ENCODE measurements at places on chromosomes 2 and 18.

DNA sequence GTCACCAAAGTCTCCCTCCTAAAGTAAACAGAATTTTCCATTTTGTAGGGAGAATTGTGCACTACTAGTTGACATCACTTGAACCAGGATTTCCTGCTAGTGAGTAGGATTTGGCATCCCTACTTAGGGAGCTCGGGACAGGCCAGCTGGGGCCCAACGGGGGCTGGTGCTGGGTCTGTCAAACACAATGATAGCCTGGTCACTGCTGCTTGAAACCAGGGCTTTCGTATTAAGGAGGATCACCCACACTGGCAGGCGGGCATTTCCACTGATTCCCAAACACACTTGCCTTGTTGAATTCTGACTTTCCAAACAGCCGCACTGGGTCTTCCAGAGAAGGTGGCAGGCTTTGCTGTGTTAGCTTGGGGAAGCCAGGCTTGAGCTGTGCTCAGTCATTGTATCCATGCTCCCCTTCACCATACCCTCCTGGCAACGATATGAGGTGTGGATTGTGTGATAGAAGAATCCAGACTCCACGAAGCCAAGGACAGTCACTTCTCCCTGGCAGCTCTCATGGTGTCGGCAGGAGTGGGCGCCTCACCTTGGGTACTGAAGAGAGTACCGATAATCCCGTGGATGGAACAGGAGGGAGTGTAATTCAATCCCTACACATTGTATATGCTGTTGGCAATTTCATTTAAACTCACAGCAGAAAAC is 7.5 kb downstream of the GDF7 start:
- DNase-seq = no peak

GRCh38 chr2:74985978-74986609 is 27.7 kb downstream of the POLE4 start:
- DNase-seq = no peak

DNA sequence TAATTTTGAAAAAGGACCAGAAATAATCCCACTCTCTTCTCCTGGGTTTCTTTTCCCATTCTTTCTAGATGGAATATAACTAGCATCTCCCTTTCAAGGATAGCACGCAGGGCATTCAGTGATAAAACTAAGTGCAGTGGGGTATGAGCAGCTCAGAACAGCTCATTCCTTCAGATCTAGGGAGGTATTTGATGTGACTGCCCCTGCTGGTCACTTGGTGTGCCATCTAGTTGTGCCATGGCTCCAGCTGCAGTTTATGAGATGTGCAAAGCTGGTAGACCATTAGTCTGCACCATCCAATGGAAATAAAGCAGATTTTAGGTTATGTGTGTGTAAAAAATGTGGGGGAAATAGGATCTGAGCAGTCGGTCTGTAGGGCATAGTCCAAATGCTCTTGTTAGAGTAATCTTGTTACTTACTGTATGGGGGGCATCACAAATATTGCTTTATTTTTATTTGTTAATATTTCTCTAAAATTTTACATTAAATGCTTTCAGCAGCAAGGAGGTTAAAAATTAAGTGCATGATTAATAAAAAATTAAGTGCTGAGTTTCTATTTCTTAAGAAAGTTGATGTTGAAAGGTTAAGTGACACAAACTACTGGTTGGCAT is 38.9 kb downstream of the CTAGE1 start:
- no peak for DNase-seq

DNA sequence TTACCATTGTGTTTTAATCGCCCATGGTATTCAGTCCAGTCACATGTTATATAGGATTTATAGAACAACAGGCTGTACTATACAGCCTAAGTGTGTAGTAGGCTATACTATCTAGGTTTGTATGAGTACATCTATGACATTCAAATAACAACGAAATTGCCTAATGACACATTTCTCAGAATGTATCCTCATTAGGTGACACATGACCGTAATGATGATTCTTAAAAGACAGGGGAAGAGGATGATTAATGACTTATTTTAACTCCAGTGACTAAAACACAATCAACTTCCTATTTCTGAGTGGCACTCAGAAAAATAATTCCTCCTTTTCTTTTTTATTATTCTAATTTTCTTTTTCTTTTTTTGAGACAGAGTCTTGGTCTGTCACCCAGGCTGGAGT is 63.0 kb upstream of the ACSL3 start:
- DNase-seq = no peak

GRCh38 chr2:226483143-226483542 is 316.5 kb downstream of the IRS1 start:
- DNase-seq = no peak
